ENCODE measurements at places on chromosomes 13 and 19. TPM values are rescaled to one million over a fixed set of nuclear protein-coding genes. Genes with fewer than 3 reads are reported as not detected.

DNA sequence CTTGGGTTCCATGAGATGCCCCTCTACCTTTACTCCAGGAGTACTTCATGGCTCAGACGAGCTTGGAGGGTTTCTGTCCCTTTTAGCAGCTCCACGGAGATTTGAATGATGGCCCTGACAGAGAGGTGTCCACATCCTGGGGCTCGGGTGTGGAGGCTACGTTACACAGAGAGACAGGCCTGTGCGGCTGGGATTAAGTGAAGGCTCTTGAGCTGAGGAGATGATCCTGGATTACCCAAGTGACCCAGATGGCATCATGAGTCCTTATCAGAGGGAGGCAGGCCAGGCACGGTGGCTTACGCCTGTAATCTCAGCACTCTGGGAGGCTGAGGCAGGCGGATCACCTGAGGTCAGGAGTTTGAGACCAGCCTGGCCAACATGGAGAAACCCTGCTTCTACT lies 12.4 kb downstream of the DPP9 start:
- DNase-seq = no peak
- no peaks in the 10 kb centered on the region for H3K4me1 ChIP-seq
- no peak overlapping the region for H3K4me3 ChIP-seq
- H3K36me3 ChIP-seq = peaks cover 45% of the 10 kb centered on the region

GRCh38 chr13:64639206-64639605 lies 2590.9 kb downstream of the PCDH9 start:
- H3K4me3 ChIP-seq = no peak overlapping the region
- H3K36me3 ChIP-seq = no peaks in the 10 kb centered on the region
- no peaks in the 10 kb centered on the region for H3K4me1 ChIP-seq
- no peaks in the 10 kb centered on the region for H3K27me3 ChIP-seq
- H3K27ac ChIP-seq = no peak overlapping the region

DNA sequence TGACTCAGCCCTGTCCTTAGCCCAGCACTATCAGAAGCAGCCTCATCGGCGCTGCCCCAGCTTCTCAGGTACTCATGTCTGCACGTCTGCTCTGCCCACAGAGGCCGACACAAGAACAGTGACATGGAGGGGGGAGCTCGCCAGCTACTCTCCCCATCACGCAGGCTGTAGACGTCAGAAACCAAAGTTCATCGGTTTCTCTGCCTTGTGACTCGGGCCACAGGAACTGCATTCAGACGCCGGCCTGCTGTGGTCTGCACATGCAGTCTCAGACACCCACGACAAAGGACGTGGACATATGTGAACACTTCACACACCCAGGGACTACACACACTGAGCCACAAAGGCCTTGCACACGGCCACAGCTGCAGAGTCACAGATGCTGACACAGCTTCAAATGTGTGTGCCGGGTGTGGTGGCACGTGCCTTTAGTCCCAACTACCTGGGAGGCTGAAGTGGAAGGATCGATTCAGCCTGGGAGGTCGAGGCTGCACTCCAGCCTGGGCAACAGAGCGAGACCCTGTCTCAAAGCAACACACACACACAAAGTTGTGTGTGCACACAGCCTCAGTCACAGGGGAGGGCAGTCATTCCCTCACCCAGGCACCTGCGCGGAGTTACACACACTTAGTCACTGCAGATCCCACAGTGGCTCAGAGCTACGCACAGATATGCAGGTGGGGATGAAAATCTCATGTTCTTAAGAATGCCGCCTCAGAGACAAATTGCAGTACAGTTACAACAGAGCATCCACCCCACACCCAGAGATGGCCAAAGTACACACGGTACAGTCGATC lies 4.9 kb upstream of the ZFP36 start:
- no peak for DNase-seq
- H3K27ac ChIP-seq = no peak overlapping the region
- no peaks in the 10 kb centered on the region for H3K36me3 ChIP-seq
- no peaks in the 10 kb centered on the region for H3K27me3 ChIP-seq

DNA sequence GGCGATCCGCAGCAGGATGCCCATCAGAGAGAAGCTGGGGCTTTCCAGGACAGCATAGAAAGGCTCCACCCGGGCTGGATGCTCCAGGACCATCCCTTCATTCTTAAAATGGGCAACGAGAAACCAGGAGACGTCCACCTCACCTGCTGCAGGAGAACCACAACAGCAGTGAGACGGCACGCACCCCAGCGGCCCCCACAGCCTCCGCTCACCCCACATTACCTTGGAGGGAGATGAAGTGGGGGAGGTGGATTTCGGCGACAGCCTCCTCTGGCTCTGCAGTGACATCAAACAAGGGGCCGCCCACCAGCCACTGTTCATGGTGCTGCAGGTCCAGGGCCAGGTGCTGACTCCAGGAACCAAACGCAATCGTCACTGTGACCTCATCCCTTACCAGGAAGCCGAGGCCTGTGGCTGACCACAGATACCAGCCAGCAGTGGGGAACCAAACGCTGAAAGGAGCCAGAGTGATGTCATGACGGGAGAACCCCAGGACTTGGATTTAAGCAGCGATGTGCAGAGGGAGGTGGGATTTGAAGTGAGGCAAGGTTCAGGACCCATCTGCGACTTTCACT lies 25.1 kb downstream of the CARD8 start:
- no peaks in the 10 kb centered on the region for H3K36me3 ChIP-seq
- H3K4me1 ChIP-seq = no peaks in the 10 kb centered on the region
- H3K27me3 ChIP-seq = no peaks in the 10 kb centered on the region
- no peak overlapping the region for H3K27ac ChIP-seq
- DNase-seq = no peak
- no peak overlapping the region for H3K4me3 ChIP-seq

- H3K27me3 ChIP-seq = no peaks in the 10 kb centered on the region
- H3K4me3 ChIP-seq = no peak overlapping the region
- no peaks in the 10 kb centered on the region for H3K4me1 ChIP-seq
- H3K36me3 ChIP-seq = no peaks in the 10 kb centered on the region
- no peak overlapping the region for H3K27ac ChIP-seq
Measured at GRCh38 chr13:20671789-20672188, 31.7 kb upstream of the IL17D start.

GRCh38 chr19:37692956-37693620 lies 26.5 kb downstream of the ZNF607 start:
- no peak for DNase-seq
- no peak overlapping the region for H3K27ac ChIP-seq
- peaks cover 7% of the 10 kb centered on the region for H3K36me3 ChIP-seq
- H3K27me3 ChIP-seq = no peaks in the 10 kb centered on the region

DNA sequence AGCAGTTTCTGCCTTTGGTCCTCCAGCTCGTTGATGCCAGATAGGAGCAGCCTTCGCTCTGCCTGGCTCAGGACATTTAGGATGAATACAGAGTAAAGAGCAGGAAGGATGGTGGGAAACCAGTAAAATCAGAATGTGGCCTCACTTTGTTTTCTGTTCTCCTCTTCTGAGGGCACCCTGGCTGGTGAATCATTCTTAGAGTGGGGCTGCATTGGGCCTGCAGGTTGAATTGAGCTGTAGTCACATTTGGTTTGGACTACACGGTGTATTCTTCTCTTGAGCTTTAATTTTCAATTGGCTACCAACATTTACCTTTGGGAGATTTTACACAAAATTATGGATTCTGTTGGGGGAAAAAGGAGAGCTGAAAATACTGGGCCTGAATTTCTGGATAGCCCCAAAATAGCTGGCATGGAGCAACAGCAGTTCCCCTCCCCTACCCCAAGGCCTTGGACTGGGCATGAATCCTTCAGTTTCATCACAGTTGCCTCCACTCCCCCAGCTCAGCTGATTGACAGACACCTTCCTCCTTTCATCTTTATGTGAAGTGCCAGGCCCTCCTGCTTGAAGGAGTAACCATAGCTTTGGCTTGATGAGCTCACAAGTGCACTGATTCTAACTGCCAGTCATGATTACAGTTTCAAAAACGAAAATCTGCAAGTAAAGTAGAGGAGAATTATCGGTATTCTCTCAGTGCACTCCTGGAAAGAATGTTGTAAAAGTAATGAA lies 24.3 kb downstream of the ERCC5 start:
- peaks cover 30% of the 10 kb centered on the region for H3K36me3 ChIP-seq
- no peak overlapping the region for H3K4me3 ChIP-seq
- no peak for DNase-seq
- H3K4me1 ChIP-seq = peaks cover 10% of the 10 kb centered on the region
- H3K27me3 ChIP-seq = no peaks in the 10 kb centered on the region

PNMA8C gene
- total RNA-seq = 0.02 TPM

GRCh38 chr19:15701757-15702533 lies 25.9 kb upstream of the OR10H2 start:
- DNase-seq = peak; percentile 70
- no peak overlapping the region for H3K4me3 ChIP-seq
- H3K36me3 ChIP-seq = no peaks in the 10 kb centered on the region
- no peak overlapping the region for H3K27ac ChIP-seq
- peaks cover 17% of the 10 kb centered on the region for H3K4me1 ChIP-seq

KCNRG gene
- 0.53 TPM for total RNA-seq

PGLYRP2 gene
- total RNA-seq = not detected

FCAR gene
- total RNA-seq = not detected

DNA sequence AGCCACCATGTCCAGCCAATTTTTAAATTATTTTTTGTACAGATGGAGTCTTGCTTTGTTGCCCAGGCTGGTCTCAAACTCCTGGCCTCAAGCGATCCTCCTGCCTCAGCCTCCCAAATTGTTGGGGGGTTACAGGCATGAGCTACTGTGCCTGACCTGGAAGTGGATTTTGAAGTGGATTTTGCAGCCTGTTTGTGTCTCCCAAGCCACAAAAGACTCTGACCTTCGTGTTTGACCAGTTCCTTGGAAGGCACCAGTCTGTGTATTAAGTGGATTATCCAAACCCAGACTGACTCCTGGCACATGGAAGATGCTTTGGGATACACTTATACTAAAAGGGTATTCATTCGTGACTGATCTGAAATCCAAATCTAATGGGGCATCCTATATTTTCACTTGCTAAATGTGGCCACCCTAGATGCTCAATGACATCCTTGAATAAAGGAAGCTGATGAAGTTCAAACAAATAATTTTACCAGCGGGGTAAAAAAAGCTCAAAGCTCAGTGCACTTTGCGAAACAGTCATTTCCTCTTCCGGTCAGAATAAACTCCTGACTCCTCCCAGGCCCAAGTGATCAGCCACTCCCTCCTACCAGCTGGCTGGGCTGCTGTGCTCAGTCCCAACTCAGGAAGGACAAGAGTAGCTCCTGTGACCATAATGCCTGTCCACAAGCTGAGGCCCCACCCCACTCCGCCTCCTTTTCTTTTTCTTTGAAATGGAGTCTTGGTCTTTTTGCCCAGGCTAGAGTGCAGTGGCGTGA lies 32.6 kb upstream of the GATAD2A start:
- DNase-seq = peak; percentile 78
- no peaks in the 10 kb centered on the region for H3K27me3 ChIP-seq
- peak overlapping the region; percentile 49 for H3K4me3 ChIP-seq
- no peaks in the 10 kb centered on the region for H3K36me3 ChIP-seq
- H3K27ac ChIP-seq = no peak overlapping the region
- no peaks in the 10 kb centered on the region for H3K4me1 ChIP-seq

ETV2 gene
- 4.1 TPM for total RNA-seq

- no peaks in the 10 kb centered on the region for H3K27me3 ChIP-seq
- DNase-seq = peak; percentile 22
- H3K36me3 ChIP-seq = no peaks in the 10 kb centered on the region
Measured at GRCh38 chr13:58949646-58950045, 1214.1 kb downstream of the DIAPH3 start.

Measured in SJCRH30 (cell line).